Body of pancreas (tissue), 4 donors: ENCODE measurements at places on chromosomes 3 and 15. TPM values are rescaled to one million over a fixed set of nuclear protein-coding genes. Genes with fewer than 3 reads are reported as not detected.

DNA sequence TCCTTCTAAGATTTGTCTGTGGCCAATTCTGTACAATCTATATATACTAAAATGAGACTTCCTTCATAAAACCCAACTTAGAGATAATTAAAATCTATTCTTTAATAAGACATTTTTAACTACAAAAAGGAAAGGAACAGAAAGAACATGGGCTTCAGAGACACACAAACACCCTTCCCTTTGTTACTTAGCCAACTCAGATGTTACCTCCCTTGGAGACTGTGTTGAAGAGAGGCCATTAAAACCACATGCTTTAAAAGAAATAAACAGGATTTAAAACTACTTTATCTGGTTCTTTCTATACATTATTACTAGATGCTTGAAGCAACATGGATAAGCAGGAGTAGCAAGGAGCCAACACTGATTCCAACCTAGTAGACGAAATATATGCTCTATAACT lies 42.0 kb downstream of the LRRFIP2 start:
- H3K4me1 ChIP-seq: peaks cover 28% of the 10 kb centered on the region
- H3K27me3 ChIP-seq: no peaks in the 10 kb centered on the region
- no peak for DNase-seq
- H3K27ac ChIP-seq: no peak overlapping the region
- no peaks in the 10 kb centered on the region for H3K36me3 ChIP-seq

REC114 gene
- total RNA-seq: not detected

DNA sequence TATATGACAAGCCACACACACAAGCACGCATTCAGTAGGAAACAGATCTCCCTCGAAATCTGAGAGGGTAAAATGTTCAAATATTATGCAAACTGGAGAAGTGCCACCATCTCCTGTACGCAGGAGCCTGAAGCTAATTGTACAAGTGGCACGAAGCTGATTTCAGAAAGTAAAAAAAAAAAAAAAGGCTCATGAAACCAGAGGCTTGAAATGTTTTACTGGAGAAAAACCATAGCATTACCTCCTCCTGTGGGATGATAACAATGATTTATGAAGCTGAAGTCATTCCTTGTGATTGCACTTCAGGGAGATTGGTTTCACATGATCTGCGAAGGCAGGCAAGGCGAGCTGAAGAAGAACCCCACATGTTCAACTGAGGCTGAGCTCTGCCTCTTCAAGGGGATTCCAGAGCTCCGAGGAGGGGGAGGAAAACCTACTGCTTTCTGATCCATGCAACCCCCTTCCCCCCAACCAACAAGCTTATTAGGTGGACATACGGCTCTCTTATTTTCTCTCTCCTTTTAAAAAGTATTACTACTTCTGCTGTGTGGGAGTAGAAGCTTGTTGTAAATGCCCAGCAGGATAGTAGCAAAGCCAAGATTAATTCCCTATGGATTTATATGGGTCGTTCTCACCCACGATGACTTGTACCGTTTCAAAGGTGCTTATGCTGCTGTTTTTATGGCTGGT lies 101.1 kb downstream of the GREM1 start:
- no peak overlapping the region for H3K27ac ChIP-seq
- H3K36me3 ChIP-seq: no peaks in the 10 kb centered on the region
- no peak overlapping the region for H3K4me3 ChIP-seq
- H3K27me3 ChIP-seq: no peaks in the 10 kb centered on the region
- no peak for DNase-seq
- peaks cover 25% of the 10 kb centered on the region for H3K4me1 ChIP-seq

TRPC1 gene
- total RNA-seq: 7.5 TPM

SKOR1 gene
- total RNA-seq: 0.78 TPM

DNA sequence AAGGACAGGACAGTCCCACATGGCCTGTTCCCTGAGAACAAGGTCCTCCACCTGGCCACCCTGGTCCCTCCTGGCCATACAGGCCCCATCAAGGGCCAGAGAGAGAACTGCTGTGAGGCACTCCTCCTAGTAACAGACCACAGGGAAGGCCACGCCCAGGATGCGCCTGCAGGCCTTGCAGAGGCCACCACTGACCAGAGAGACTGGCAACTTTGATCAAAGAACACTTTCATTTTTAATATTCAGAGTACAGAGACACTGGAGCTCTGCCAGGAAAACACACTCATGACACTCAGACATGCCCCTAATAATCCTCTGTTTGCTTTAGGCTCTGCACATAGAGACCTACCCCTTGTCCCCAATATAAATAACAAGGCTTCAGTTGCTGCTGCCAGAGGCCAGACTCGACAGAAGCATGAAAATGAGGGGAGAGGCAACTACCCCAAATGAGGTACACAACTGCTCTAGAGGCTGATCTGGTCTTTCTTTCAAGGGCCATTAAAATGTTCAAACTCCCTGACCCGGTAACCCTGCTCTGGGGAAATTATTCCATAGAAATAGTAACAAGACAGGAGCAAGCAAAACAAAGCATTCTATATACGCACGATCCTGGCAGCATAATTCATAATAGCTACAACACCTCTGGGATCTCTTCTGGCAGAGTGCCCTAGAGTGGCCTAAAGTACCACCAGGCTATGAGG lies 44.8 kb downstream of the CCDC12 start:
- H3K27me3 ChIP-seq: no peaks in the 10 kb centered on the region
- DNase-seq: no peak
- no peaks in the 10 kb centered on the region for H3K36me3 ChIP-seq
- H3K4me1 ChIP-seq: peaks cover 86% of the 10 kb centered on the region
- H3K27ac ChIP-seq: peak overlapping the region; percentile 91
